Esophagus muscularis mucosa (tissue), 4 donors: ENCODE measurements at places on chromosomes 16 and 17. TPM values are rescaled to one million over a fixed set of nuclear protein-coding genes. Genes with fewer than 3 reads are reported as not detected.

DNA sequence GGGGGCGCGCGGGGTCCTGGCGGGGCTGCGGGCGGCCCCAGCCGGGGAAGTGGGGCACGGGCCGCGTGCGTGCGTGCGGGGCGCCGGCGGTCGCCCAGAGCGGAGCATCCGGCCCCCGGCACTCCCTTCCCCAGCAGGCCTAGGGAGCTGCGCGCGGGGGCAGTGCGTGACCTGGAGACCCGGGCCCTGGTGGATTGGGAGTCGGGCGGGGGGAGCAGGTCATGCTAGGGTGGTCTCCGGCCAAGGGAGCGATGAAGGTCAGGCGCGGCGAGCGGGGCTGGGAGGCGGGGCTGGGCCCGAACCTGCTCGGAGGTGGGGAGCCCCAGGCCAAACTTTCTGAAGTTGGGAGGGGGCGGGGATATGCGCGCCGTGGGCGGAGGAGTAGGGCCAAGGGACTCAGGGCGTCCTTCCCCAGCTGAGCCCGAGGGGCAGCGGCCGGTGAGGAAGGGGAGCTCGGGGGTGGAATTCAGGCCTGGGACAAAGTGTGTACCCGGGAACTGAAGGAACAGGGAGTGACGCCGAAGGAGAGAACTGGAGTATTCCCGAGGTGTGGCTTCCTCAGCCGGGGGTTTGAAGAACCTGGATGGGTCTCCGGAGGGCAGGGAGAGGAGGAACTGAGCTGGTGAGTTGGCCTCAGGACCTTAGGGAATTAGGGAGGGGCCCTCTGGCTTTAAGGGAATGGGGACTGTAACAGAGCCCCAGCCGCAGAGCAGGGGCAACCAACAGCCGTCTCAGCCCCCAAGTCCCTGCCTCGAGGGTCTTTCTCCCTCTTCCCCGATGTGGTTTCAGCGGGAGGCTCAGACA lies 589 bp downstream of the XYLT2 start:
- DNase-seq, result no peak

- no peak for DNase-seq
These were observed 25.7 kb downstream of the MRM1 start for GRCh38 chr17:36627101-36627500.

DNA sequence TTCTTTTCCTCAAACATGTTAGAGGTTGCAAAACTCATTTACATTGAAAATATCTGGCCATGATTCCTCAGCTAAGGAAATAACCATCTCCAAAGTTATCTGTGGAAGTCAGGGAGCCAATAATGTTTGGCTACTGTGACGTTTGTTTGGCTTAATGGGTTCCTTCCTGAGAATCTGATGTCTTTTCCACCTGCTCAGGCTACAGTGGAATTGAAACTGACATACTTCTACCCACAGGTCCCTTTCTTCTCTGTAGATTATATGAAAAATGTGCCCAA lies 221.1 kb upstream of the XYLT1 start:
- DNase-seq, result no peak

- DNase-seq, result no peak
These were observed 63.4 kb upstream of the TMEM97 start for GRCh38 chr17:28255616-28256015.

DNA sequence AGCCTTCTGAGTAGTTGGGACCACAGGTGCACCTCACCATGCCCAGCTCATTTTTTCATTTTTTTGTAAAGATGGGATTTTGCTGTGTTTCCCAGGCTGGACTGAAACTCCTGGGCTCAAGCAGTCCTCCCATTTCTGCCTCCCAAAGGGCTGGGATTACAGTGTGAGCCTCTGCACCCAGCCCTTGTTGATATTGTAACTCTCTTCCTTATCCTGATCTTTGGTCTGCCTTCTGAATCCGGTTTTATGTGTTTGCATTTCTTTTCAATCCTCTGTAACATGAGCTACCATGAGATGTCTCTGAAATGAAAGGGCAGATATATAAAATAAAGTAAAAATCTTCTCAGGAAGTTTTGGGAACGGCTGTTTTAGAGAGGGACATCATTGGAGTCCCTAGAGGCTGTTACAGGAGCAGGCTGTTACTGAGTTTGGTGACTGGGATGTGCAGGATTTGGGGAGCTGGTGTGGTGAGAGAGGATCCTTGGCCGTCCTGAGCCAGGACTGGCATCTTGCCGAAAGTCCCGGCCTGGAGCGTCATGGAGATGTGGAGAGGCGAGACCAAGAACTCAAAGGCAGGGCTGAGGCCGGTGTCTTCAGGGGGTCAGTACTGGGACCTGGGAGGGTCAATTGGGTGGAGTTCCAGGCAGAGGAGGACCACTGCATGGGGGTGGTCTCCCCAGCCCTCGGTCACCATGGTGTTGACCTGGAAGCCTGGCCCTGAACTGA lies 39.4 kb downstream of the ATP2C2 start:
- DNase-seq, result no peak

- no peak for DNase-seq
These were observed 184.7 kb downstream of the MYO1D start for GRCh38 chr17:32692179-32692578.

DNA sequence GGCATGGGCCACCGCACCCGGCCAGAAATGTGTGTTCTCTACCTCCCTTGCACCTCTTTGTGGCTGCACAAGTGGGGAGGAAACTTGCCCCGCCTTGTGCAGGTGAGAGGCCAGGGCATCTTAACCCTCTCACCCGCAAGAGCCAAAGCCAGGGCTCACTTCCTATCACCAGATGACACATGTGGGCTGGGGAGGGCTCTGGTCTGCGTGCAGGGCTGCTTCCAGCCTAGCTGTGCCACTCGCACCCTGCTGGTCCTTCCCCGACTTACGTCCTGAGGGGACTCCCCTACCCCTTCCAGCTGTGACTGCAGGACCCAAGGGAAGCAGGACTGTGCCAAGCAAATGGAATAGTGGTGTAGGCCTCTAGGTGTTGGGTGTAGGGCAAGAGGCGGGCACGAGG lies 6.9 kb downstream of the MIEF2 start:
- DNase-seq, result no peak

KRTAP9-8 gene
- not detected for total RNA-seq
